ENCODE measurements at places on chromosomes 1 and 21. TPM values are rescaled to one million over a fixed set of nuclear protein-coding genes. Genes with fewer than 3 reads are reported as not detected.

The APOBEC4 gene
- not detected for polyA plus RNA-seq

- no peak for DNase-seq
Observed at GRCh38 chr1:62181532-62181931, 13.1 kb upstream of the L1TD1 start.

The AK2 gene
- polyA plus RNA-seq: 110 TPM

DNA sequence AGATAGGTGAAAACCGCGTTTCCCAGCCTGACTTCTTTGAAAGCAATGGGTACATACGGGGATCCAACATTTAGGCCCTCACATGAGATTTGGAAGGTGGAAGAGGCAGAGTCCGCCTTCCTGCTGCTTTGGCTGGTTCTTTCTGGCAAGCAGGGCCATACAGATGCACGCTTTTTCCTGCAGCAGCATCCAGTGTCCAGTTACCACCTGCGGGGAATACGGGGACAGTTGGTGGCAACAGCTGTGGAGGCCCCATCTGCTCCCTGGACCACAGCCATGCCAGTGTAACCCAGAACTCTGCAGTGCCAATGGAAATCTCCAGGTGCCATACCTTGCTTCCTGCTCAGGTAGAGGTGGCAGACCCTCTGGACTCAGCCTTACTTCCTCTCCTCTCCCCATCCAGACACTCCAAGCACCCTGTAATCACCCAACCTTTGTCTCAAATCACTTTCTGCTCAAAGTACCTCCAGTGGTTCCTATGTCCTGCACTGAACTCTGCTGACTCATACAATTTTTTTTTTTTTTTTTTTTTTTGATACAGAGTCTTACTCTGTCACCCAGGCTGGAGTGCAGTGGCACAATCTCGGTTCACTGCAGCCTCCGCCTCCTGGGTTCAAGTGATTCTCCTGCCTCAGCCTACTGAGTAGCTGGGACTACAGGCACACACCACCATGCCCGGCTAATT, 68.3 kb downstream of the SLC16A1 start:
- no peak for DNase-seq

- no peak for DNase-seq
Observed at GRCh38 chr21:25567472-25567871, 39.8 kb downstream of the MRPL39 start.

The KCNJ9 gene
- polyA plus RNA-seq: not detected
